ENCODE measurements at places on chromosomes 3 and 15.
A peak's percentile ranks its signal among the peaks of the same experiment; 100 is the strongest.

DNA sequence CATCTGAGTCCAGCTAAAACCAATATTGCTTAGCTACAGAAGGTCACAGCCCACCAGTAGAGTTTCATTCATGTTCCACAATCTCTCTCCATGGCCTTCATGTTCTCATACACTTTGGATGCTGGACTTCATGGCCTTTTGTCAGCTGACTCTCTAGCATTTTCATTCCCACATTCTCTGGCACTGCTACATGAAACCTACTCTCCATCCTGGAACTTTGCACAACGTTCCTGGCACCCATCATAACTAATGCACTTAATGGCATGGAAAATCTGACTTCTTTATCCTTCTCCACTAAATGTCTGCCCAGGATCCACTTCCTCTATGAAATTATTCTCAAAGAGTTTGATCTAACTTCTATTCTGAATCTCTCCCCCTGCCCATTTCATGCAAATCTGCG lies 56.9 kb downstream of the SLC9A9 start:
- DNase-seq: no peak

GRCh38 chr15:40058476-40059140 lies 19.6 kb upstream of the SRP14 start:
- DNase-seq: no peak

DNA sequence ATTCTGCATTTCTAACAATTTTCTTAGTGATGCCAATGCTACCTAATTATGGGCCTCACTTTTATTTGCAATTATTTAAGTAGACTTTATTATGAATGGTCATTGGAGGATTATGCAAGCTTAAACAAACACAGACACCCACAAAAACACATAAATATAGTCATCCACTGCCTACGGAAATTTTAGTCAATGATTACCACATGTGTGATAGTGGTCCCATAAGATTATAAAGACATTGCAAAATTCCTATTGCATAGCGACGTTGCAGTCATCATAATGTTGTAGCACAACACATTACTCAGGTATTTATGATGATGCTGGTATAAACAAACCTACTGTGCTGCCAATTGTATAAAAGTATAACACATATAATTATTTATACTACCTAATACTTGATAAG lies 247.8 kb upstream of the ALCAM start:
- no peak for DNase-seq

DNA sequence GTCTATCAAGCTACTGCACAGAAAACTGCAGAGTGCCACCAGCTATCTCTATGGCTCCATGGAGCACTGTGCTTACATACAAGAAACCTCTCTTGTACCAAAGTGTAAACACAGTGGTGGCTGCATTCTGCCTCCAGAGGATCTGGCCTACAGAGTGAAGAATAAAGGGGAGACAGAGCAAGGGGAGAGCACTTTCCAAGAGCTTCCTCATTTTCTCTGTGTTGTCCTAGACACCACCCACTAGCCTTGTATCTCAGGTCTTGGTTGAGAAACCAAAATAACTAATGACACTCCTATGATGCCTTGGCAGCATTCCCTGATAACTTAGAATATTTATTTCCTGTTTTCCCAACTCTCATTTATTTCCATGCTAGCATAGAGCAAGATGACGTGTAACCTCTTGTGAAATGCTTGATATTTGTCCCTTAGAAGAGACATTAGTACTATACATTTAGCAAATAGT lies 56.9 kb upstream of the PHLDB2 start:
- no peak for DNase-seq

DNA sequence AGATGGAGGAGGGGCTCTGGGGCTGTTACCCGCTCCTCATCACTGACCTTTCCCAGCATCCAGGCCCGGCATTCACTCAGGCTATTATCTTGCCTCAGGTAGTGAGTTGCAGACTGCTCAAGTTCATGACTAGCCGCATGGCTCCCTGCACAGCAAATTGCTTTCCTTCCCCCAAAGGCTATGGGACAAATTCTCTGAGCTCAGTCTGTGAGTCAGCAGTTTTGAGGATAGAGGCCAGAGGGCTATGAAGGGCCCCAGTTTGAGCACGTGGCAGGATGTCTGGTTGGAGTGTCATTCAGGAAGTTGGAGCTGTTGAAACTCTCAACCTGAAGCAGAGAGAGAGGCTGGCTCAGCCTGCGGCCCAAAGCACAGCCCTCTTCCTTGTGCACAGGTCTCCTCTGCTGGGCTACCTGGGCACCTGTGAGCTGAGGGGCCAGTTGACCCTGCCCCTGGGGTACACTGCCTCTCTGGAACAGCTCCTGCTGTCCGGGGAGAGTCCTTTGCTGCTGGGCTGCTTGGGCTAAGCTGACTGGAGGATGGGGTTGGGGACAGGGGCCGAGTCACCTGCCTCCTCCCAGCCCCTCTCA lies 7.9 kb downstream of the FAH start:
- DNase-seq: no peak

- DNase-seq: no peak
These were observed 25.0 kb upstream of the BLM start for GRCh38 chr15:90691982-90692773.

DNA sequence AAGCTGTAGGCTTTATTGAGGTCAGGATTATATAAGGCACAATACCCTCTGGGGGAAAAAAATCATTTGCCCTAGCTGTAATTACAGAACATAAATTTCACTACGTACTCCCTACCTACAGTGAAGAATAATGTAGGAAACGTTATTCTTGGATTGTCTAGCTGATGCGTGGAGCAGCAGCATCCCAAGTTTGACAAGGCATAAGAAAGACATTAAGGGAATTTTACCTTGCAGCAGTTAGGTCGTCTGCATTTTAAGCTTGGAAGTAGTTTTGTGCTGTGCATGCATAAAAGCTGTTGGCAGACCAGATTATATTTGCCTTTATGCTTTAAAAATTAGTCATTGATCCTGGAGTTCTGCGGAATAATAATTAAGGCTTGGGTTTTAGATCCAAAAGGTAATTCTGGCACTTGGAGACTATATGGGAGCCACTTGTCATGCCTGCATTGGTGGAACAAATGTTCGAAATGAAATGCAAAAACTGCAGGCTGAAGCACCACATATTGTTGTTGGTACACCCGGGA lies 2.2 kb downstream of the EIF4A2 start:
- DNase-seq: no peak

GRCh38 chr3:171967137-171967783 lies 72.1 kb upstream of the FNDC3B start:
- peak; percentile 45 for DNase-seq

DNA sequence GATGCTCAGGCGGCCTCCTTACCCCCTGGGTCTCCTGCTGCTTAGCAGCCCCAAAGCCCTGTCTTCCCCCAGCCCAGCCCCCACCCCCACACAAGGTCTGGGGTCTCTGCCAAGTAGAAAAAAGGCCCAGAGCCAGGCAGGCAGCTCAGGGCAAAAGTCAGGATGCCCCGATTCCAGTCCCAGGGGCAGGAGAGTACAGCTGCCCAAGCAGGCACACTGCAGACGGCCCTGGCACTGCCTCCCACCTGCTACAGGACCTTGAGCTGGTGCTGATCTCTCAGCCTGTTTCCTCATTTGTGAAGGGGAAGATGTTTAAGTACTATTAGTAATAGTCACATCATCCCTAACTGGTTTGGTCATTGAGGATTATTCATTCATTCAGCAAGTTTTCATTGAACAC lies 12.6 kb downstream of the TMEM43 start:
- DNase-seq: no peak

DNA sequence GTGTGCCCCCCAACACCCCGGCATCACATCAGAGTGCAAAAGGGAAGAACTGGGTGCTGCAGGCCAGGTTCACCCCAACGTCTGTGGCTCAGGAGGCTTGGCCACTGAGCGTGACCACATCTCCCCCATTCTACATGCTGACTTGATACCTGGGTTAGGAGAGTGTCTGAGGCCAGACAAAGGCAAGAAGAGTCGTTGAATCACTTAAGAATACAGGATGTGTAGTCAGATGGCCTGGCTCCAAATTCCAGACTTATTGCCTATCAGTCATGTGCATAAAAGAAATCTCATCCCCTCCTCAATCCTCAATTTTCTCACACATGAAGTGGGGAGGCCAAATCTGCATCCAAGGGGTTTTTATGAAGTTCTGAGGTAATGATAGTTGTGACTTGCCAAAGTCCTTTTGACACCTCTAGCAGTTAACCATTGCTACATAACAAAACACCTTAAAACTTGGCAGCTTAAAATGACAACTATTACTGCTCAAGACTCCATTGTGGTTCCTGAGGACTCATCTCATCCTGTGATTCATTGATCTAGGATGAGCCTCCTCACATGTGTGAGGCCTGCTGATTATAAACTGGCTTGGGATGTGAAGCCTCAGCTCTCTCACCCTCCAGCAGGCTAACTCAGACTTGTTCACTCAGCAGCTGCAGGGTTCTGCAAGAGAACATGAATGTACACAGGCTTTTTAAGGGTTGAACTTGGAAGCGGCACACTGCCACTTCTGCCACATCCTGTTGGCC lies 138.8 kb upstream of the TLE3 start:
- no peak for DNase-seq

GRCh38 chr3:144593881-144594280 lies 622.3 kb downstream of the DIPK2A start:
- DNase-seq: no peak

GRCh38 chr3:9080163-9080562 lies 116.9 kb upstream of the RAD18 start:
- no peak for DNase-seq

- no peak for DNase-seq
These were observed 564.7 kb downstream of the FOXP1 start for GRCh38 chr3:71018799-71019198.

DNA sequence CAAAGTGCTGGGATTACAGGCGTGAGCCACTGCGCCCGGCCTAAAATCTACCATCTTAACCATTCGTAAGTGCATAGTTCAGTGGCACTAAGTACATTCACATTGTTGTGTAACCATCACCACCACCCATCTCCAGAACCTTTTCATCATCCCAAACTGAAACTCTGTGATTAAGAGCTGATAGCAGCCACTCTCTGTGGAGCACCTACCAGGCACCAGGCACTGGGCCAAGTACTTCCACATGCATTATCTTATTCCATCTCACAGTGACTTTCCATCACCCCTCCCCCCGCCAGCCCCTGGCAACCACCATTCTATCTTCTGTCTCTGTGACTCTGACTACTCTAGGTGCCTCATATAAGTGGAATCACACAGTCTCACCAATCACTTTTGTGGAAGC lies 2.3 kb upstream of the INSYN1 start:
- DNase-seq: no peak

DNA sequence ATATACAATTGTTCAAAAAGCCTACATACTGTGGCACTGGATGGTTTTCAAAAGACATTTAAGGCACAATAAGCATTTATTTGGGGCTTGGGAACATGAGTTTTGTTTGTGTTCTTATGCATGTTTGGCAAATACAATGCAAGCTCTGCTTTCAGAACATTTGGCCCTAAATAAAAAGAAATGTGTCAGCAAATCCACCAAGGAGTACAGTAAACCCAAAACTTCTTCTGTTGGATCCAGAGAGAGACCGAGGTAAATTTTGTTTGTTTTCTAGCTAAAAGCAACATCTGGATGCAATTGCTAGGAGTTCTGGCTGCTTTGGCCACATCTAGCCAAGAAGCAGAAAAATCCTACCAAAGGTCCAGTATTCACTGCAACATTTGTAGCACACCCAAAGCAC lies 168.8 kb downstream of the DCLK3 start:
- DNase-seq: no peak

DNA sequence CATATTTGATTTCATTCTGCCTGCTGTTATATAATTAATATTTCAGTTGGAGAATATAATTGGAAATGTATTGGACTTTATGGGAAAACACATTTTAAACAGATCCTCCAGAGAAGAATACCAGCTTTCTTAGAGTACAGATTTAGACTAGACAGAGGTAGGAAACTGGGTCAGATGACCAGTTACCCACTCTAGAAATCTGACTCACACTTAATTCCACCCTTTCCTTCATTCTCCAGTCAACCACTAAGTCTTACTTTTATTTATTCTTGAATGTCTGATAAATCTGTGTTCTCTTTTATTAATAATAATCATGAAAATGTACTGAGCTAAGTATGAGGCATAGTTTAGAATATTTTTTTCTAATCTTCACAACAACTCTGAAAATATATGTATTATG lies 110.7 kb downstream of the LRRC49 start:
- no peak for DNase-seq

DNA sequence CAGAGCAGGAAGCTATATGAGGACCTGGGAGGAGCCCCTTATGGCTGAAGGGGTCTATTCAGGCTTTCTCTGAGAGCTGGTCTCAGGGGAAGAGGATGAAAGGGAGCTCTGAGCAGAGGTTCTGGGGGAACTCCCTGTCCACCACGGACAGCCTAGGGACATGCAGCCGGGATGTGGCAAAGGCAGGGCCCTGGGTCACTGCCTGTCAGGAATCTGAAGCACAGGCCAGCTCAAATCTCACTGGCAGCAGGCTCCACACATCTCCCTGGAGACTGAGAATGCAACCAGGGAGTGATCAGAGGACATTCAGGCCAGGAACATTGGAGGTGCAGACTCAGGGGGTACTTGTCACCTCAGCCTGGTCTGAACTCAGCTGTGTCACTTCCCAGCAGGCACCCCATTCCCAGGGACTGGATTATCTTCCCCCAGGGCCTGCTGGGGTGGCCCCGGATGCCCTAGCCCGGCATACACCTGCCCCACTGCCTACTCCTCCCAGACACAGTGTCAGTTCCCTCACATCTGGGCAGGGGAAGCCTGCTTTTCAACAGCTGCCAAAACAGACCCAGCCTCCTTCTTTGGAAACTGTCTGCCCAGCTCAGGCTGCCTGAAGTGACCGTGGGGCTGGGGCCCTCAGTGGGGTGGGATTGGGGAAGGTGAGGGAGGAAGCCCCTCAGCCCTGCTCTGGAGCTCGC lies 18.3 kb upstream of the SEMA3F start:
- no peak for DNase-seq

DNA sequence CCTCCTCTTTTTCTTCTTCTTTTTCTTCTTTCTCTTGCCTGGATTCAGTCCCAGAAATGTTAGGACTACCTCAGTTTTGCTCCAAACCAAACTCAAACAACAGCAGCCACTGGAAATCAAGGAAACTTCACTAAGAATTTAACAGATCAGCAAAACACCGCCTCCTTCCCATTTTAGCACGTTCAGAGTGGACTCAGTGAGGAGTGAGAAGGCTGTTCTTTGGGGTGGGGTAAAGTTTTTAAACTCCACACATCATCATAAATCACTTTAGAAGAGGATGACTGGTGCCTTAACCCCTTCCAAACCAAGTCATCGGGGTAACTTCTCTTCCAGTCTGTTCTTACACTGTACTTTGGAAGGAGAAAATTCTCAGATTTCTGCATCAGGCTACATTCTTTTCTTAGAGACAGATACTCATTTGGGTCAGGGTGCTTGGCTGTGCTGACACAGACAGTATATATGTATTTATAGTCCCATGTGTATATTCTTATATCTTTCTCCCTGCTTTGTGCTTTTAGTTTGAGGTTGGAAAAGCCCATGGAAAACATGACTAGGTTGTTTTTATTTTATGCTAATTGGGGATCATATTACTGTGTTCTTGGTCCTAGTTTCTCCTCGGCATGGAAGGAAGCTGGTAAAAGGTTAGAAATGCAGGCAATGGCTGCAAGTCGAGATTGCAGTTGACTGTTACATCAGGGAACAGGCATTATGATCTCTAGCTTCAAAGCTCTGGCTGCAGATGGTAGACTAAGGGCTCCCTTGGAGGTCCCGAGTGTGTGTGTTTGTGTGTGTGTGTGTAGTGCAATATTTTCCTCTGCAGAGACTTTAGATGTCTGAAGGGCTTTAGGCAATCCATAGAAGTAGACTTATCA lies at the start of gene CCDC80:
TSS of gene CCDC80 (minus strand) at position 214 of the 872 bp plus-strand sequence. CDS start 1,238 bp downstream, outside the sequence.
- no peak for DNase-seq

All from CD4-positive, alpha-beta T cell (primary cell).